ENCODE measurements at places on chromosomes 6 and 20. TPM values are rescaled to one million over a fixed set of nuclear protein-coding genes. Genes with fewer than 3 reads are reported as not detected.

DNA sequence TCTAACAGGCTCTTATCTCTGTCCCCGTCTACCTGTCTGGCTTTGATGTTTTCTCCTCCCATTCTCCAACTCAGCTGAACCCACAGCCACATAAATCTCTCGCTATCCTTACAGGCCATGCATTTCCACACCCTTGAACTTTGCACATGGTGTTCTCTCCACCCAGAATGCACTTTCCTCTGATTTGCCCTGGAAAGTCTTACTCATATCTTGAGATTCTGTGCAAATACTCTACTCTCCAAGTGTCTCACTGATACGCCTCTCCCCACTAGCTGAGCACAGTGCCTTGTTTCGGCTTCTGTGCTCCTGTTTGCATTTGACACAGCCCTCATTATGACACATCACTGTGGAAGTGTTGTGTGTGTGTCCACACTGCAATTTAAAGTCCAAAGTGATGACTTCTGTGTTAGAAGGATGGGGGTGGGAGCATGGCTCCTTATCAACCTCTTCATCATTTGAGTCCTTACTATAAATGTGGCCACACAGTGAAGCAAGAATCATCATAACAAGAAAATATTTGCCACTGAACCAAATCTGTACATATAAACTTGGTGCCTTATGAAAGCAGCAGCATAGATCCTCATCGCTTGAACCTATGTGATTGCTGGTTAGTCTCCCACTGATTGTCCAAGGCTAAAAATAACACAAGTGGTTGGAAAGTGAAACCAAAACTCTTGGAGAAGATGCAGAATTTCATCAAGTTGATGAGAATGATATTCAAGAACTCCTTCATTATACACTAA is 5.5 kb upstream of the PRELID3B start:
- H3K4me3 ChIP-seq = no peak overlapping the region
- no peaks in the 10 kb centered on the region for H3K36me3 ChIP-seq
- H3K27ac ChIP-seq = peak overlapping the region; percentile 82
- H3K4me1 ChIP-seq = no peaks in the 10 kb centered on the region

- DNase-seq = no peak
- peaks cover 4% of the 10 kb centered on the region for H3K36me3 ChIP-seq
- no peak overlapping the region for H3K27ac ChIP-seq
- no peaks in the 10 kb centered on the region for H3K4me1 ChIP-seq
These were observed 68.4 kb downstream of the SHPRH start for GRCh38 chr6:145895802-145896201.

DNA sequence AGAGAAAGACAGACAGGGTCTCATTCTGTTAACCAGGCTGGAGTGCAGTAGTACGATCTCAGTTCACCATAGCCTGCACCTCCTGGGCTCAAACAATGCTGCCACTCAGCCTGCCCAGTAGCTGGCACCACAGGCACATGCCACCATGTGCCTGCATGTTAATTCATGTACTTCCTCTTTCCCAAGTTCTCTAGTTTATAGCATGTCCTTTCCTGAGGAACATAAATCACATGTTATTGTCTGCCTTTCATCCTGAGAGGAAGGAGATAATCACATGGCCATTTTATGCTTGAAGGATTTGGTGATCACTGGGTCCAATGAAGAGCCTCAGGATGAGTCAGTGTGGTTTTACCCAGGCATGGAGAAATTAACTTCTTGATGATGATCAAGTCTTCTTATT is 47.9 kb downstream of the COL11A2 start:
- no peaks in the 10 kb centered on the region for H3K4me1 ChIP-seq
- peaks cover 8% of the 10 kb centered on the region for H3K27me3 ChIP-seq
- no peaks in the 10 kb centered on the region for H3K36me3 ChIP-seq
- no peak overlapping the region for H3K4me3 ChIP-seq

DNA sequence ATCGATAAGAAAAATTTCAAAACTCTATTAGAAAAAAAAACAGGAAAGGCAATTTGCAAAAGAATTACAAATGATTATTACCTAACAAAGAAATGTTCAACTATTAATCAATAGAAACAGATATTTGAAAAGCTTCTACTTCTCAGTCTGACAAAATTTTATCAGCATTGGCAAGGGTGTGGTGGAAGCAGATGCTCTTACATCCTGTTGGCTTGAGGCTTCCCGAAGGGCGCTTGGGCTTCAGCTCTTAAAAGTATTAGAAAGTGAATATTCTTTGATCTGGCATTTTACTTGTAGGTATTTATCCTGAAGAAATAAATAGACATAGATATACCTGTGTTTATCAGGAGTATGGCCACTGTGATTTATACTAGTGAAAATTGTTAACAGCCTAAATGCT is 38.7 kb downstream of the SLC35D3 start:
- H3K36me3 ChIP-seq = no peaks in the 10 kb centered on the region
- no peak overlapping the region for H3K4me3 ChIP-seq

DNA sequence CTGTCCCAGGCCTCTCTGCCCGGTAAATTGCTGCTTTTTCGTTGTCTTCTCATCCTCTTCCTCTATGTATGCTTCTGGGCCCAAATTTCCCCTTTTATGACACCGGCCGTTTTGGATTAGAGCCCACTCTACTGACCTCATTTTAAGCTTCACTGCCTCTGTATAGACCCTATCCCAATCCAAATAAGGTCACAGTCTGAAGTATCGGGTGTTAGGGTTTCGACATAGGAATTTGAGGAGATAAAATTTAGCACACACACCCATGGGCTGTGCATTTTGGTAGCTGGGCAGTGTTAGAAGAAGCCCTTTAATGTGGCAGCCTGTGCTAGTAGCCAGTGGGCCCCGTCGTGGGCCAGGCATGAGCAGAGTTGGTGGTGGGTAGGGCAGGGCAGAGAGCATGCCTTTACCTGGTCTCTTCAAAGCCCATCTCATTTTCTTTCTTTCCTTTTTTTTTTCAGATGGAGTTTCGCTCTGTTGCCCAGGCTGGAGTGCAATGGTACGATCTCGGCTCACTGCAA is 27.9 kb upstream of the EZR start:
- no peaks in the 10 kb centered on the region for H3K36me3 ChIP-seq
- H3K4me3 ChIP-seq = no peak overlapping the region
- peaks cover 6% of the 10 kb centered on the region for H3K4me1 ChIP-seq
- DNase-seq = peak; percentile 29

GRCh38 chr6:14880052-14880451 is 365.8 kb upstream of the JARID2 start:
- H3K4me3 ChIP-seq = no peak overlapping the region
- H3K36me3 ChIP-seq = no peaks in the 10 kb centered on the region
- DNase-seq = no peak
- H3K27ac ChIP-seq = no peak overlapping the region
- peaks cover 5% of the 10 kb centered on the region for H3K4me1 ChIP-seq

DNA sequence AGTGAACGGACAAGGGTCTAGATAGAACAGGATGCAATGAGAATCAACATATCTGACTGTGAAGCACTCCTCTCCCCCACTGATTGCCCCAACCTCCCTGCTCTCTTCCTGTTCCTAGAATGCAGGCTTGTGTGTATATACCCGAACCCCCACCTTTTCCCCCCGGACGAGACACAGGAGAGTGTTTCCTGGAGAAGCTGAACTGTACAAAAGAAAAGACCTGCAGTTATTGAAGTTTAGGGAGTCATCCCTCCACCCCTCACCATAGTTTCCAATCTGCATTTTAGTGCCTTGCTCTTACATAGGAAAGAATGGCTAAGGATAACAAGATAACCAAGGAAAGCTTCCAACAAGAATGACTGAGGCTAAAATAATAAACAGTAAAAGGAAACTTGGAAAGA is 55.5 kb upstream of the PDE10A start:
- no peaks in the 10 kb centered on the region for H3K4me1 ChIP-seq
- no peaks in the 10 kb centered on the region for H3K36me3 ChIP-seq
- H3K27ac ChIP-seq = no peak overlapping the region
- H3K27me3 ChIP-seq = peaks cover 2% of the 10 kb centered on the region

DNA sequence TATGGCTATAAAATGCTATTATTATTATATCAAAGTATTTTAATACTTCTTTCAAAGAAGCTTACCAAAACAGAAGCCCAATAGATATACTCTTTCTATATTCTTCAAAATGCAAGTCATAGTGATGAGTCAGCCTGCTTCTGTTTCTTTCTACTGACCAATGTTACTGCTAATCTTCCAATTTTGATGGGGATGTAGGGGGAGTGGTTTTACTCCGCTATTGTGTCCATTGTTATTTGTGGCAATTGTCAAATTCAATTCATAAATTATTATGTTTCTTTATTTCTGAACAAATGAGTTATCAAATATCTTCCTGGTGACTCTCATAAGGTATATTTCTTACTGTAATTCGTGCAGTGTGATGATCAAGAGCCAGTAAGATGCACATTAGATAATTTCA is 221.5 kb upstream of the DEFB112 start:
- DNase-seq = no peak
- no peaks in the 10 kb centered on the region for H3K36me3 ChIP-seq
- no peak overlapping the region for H3K4me3 ChIP-seq
- no peak overlapping the region for H3K27ac ChIP-seq

DNA sequence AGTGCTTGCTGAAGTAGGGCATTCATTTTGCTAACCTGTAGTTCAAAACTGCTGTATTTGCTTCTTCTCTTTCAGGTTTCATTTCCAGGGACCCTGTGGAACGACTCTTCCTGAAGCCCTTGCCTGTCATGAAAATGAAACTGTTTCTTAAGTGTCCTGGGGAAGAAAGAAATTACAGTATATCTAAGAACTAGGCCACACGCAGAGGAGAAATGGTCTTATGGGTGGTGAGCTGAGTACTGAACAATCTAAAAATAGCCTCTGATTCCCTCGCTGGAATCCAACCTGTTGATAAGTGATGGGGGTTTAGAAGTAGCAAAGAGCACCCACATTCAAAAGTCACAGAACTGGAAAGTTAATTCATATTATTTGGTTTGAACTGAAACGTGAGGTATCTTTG is 3.4 kb upstream of the NOL7 start:
- no peak for DNase-seq
- peaks cover 10% of the 10 kb centered on the region for H3K36me3 ChIP-seq
- H3K4me3 ChIP-seq = no peak overlapping the region
- H3K27ac ChIP-seq = peak overlapping the region; percentile 91
- no peaks in the 10 kb centered on the region for H3K27me3 ChIP-seq

- peaks cover 7% of the 10 kb centered on the region for H3K4me1 ChIP-seq
- no peak for DNase-seq
- no peaks in the 10 kb centered on the region for H3K27me3 ChIP-seq
- peak overlapping the region; percentile 85 for H3K27ac ChIP-seq
- peak overlapping the region; percentile 83 for H3K4me3 ChIP-seq
These were observed 613 bp upstream of the SASH1 start for GRCh38 chr6:148342100-148342349.

DNA sequence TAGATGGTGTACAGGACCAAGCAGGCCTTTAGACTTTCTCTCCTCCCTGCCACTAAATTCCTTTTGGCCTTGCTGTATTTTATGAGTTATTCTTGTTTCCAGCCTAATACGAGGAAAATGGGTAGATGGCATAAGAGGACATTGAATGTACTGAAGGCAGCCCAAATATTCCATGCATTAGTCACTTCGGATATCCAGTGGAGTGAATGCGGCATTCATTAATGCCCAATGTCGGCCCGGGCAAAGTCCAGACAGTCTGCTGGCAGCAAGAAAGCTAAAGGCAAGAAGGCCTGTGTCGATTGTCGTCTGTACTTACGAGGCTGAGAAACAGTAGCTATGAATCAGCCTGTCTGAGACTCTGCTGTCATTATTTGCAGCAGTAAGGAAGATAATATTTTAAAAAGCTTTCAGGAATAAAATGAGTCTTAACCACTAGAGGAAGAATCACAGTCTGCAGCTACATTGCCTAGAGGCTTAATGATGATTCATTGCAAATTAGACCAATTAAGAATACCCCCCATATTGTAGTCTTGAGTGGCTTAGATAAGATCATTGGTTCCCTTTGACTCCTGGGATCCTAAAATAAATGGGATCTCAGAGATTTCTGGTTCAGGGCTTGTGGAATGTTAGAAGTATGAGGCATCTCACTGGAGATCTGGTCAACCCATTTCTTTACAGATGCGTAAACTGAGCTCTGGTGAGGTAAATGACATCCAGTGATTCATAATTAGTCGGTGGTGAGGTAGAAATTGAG is 534.1 kb upstream of the JAG1 start:
- H3K36me3 ChIP-seq = no peaks in the 10 kb centered on the region
- peaks cover 9% of the 10 kb centered on the region for H3K4me1 ChIP-seq
- H3K27ac ChIP-seq = no peak overlapping the region
- DNase-seq = no peak
- no peaks in the 10 kb centered on the region for H3K27me3 ChIP-seq

DNA sequence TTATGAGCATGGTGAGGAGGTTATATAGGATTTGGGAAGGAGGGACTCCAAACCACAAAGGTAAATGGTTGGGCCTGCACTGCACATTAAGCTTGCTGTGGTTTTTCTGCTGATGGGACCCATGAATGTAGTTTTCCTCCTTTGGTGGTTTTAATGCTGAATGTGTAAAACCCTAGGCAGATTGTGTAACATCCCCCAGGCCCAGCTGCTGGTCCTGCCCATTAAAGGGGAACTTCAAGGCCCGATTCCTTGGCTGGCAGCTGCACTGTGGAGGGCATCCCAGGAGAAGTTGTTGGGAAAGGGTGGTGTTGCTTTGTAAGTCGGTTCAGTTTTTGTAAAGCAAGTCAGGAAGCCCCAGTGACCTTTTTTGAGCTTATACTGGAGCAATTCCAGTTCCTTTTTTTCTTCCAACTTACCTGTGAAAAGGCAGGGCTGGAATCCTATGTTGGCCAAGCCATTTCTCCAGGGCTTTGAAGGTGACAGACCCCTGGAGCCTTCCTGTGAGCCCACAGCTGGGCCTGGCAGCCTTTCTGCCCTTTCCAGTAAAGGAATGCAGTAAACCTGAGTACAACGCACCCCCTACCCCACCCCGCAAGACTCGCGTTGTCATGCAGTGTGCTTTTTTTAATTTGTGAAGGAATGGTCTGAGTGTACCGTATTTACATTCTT is 43.1 kb upstream of the NAA20 start:
- DNase-seq = peak; percentile 90
- H3K4me3 ChIP-seq = no peak overlapping the region
- H3K4me1 ChIP-seq = peaks cover 28% of the 10 kb centered on the region

- H3K4me1 ChIP-seq = peaks cover 3% of the 10 kb centered on the region
- no peak within 1 kb of the TSS for H3K27ac ChIP-seq
- peaks cover 33% of the 10 kb centered on the region for H3K27me3 ChIP-seq
These were observed at the start of gene SNAP25 for GRCh38 chr20:10218536-10219451. Gene SNAP25 (plus strand): TSS chr20:10218830. CDS start chr20:10275492, 56,662 bp downstream.

DNA sequence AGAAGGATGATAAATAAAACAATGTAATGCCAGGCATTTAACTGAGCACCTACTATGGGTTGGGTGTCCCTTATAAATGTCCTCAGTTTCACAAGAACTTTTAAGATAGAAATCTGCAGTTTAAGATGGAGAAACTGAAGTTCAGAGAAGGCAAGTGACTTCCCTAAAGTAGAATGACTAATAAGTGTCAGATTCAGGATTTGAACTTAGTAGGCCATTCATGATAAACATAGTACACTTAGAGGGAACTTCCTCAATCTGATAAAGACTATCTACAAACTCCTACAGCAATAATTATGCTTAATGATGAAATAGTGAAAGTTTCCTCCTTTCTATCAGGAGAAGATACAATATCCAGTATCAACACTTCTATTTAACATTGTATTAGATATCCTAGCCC is 43.9 kb downstream of the NCR2 start:
- no peak overlapping the region for H3K4me3 ChIP-seq
- no peak overlapping the region for H3K27ac ChIP-seq
- H3K27me3 ChIP-seq = peaks cover 45% of the 10 kb centered on the region
- H3K36me3 ChIP-seq = no peaks in the 10 kb centered on the region
- H3K4me1 ChIP-seq = no peaks in the 10 kb centered on the region
- no peak for DNase-seq

The SGK1 gene
- polyA plus RNA-seq = 68.9 TPM

The RBPJL gene
- not detected for polyA plus RNA-seq

The ATP6V1G2 gene
- 0.56 TPM for polyA plus RNA-seq

Measured in lung (tissue), 17 donors.